Lung (tissue), 17 donors: ENCODE measurements at places on chromosomes 1 and 21. TPM values are rescaled to one million over a fixed set of nuclear protein-coding genes. Genes with fewer than 3 reads are reported as not detected.

The SELP gene
- total RNA-seq, result 11.2 TPM

The OXCT2 gene
- 0.95 TPM for total RNA-seq

The POU2F1 gene
- 34.4 TPM for total RNA-seq

The LCE3E gene
- not detected for total RNA-seq

The DRAXIN gene
- total RNA-seq, result 0.06 TPM

The LCE1B gene
- not detected for total RNA-seq

DNA sequence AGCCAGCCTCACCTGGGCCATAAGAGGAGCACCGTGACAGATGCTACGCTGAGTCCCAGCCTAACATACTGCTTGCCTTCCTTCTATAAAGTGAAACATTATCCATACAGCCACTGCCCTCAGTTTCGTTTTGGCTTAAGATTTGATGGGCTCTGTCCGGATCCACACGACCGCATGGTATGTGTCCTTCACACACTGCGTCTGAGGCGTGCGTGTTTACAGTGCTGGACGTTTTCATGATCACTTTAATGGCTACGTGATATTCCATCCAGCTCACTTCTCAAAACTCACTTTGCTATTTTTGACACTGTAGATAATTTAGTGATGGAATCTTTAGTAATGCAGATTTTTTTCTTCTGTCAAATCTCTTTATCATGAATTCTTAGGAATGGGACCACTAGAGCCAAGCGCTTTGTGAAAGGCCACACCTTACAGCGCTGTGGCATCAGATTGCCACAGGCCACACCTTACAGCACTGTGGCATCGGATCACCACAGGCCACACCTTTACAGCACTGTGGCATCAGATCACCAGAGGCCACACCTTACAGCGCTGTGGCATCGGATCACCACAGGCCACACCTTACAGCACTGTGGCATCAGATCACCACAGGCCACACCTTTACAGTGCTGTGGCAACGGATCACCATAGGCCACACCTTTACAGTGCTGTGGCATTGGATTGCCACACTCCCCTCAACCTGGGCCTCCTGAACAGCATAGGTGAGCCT is 47.1 kb downstream of the PRDM15 start:
- no peak overlapping the region for H3K4me3 ChIP-seq
- peak; percentile 66 for DNase-seq

GRCh38 chr21:26900980-26901379 is 55.8 kb upstream of the ADAMTS1 start:
- H3K27me3 ChIP-seq, result no peaks in the 10 kb centered on the region
- H3K27ac ChIP-seq, result no peak overlapping the region
- no peaks in the 10 kb centered on the region for H3K36me3 ChIP-seq
- H3K4me1 ChIP-seq, result no peaks in the 10 kb centered on the region

DNA sequence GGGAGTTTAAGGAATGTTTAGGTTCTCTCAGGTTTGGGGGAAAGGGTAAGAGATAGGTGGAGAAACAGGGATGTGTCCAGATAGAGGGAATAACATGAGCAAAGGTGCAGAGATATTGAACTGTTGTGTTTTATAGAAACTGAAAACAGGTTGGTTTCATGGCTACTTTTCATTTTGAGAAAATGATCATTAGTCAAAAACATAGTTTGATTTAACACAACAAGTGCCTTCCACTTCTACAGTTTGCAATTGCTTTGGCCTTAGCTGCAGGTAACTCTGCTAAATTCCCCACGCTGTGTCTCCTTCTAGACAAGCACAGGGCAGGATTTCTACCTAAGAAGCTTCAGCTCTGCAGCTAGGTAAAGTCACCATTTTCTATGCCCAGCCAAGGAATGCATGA is 124.9 kb downstream of the RGS2 start:
- H3K4me1 ChIP-seq, result no peaks in the 10 kb centered on the region
- no peak for DNase-seq
- no peaks in the 10 kb centered on the region for H3K36me3 ChIP-seq
- H3K4me3 ChIP-seq, result no peak overlapping the region
- no peaks in the 10 kb centered on the region for H3K27me3 ChIP-seq
- H3K27ac ChIP-seq, result no peak overlapping the region

- peaks cover 15% of the 10 kb centered on the region for H3K36me3 ChIP-seq
- H3K4me3 ChIP-seq, result no peak overlapping the region
- no peaks in the 10 kb centered on the region for H3K4me1 ChIP-seq
- no peaks in the 10 kb centered on the region for H3K27me3 ChIP-seq
- H3K27ac ChIP-seq, result no peak overlapping the region
Observed at GRCh38 chr1:20497506-20497905, 10.4 kb downstream of the MUL1 start.

DNA sequence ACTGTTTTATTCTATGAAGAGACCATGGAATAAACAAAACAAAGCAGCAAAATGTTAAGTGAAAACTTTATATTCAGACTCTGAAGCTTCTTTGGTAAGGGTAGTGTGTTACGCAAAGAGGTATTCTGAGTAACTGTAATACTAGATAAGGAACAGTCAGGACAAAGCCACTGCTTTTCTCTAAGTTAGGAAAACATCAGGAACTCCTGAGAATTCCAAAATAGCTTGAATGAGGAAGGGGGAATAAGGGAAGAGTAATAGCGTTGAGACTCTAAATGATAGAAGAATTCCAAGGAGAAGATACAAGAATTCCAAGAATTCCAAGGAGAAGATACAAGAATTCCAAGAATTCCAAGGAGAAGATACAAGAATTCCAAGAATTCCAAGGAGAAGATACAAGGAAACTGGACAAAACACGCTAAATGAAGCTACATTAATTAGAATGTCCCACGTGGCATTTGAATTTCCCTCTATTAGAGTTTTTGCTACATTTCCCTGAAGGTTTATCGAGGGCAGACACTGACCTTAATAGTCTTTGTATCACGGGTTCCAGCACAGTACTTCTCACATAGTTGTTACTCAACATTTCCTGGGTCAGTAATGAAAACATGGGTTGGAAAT is 71.5 kb downstream of the SMYD3 start:
- H3K36me3 ChIP-seq, result no peaks in the 10 kb centered on the region
- no peaks in the 10 kb centered on the region for H3K27me3 ChIP-seq
- peaks cover 14% of the 10 kb centered on the region for H3K4me1 ChIP-seq
- no peak for DNase-seq
- H3K4me3 ChIP-seq, result no peak overlapping the region
- H3K27ac ChIP-seq, result no peak overlapping the region

GRCh38 chr1:215597961-215598360 is 30.9 kb downstream of the KCTD3 start:
- peaks cover 5% of the 10 kb centered on the region for H3K36me3 ChIP-seq
- no peak overlapping the region for H3K27ac ChIP-seq
- H3K27me3 ChIP-seq, result no peaks in the 10 kb centered on the region
- H3K4me3 ChIP-seq, result no peak overlapping the region
- no peak for DNase-seq

DNA sequence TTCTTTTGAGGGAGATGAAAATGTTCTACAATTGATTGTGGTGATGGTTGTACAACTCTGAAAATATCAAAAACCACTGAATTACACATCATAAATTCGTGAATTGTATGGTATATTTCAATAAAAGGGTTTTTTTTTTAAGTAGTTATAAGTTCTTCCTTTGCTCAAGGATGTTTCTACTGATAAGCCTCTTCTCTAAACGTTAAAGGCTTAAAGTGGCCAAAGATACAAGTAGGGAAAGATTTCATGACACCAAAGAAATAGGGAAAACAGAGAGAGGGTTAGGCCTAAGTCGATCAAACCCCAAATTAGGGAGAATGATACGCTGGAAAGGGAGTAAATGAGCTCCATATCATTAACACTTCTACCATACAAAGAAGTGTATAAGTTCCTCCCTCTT is 4.1 kb downstream of the KDM5B start:
- H3K27me3 ChIP-seq, result no peaks in the 10 kb centered on the region
- no peak for DNase-seq
- H3K4me1 ChIP-seq, result peaks cover 30% of the 10 kb centered on the region
- no peaks in the 10 kb centered on the region for H3K36me3 ChIP-seq
- H3K4me3 ChIP-seq, result no peak overlapping the region
- no peak overlapping the region for H3K27ac ChIP-seq

GRCh38 chr1:99292886-99293285 is 28.6 kb downstream of the PLPPR4 start:
- DNase-seq, result no peak
- no peak overlapping the region for H3K27ac ChIP-seq
- peaks cover 10% of the 10 kb centered on the region for H3K36me3 ChIP-seq
- H3K27me3 ChIP-seq, result no peaks in the 10 kb centered on the region
- no peak overlapping the region for H3K4me3 ChIP-seq
- no peaks in the 10 kb centered on the region for H3K4me1 ChIP-seq

GRCh38 chr21:36171741-36172331 is 15.2 kb downstream of the DOP1B start:
- H3K36me3 ChIP-seq, result no peaks in the 10 kb centered on the region
- H3K4me1 ChIP-seq, result no peaks in the 10 kb centered on the region
- no peak for DNase-seq

- no peaks in the 10 kb centered on the region for H3K4me1 ChIP-seq
- no peak overlapping the region for H3K4me3 ChIP-seq
- H3K27ac ChIP-seq, result no peak overlapping the region
- H3K36me3 ChIP-seq, result no peaks in the 10 kb centered on the region
Observed at GRCh38 chr1:244246334-244246733, 195.3 kb downstream of the ZBTB18 start.

- no peaks in the 10 kb centered on the region for H3K36me3 ChIP-seq
- DNase-seq, result peak; percentile 56
- H3K4me1 ChIP-seq, result no peaks in the 10 kb centered on the region
- no peaks in the 10 kb centered on the region for H3K27me3 ChIP-seq
Observed at GRCh38 chr1:58773406-58773840, 10.4 kb downstream of the JUN start.

DNA sequence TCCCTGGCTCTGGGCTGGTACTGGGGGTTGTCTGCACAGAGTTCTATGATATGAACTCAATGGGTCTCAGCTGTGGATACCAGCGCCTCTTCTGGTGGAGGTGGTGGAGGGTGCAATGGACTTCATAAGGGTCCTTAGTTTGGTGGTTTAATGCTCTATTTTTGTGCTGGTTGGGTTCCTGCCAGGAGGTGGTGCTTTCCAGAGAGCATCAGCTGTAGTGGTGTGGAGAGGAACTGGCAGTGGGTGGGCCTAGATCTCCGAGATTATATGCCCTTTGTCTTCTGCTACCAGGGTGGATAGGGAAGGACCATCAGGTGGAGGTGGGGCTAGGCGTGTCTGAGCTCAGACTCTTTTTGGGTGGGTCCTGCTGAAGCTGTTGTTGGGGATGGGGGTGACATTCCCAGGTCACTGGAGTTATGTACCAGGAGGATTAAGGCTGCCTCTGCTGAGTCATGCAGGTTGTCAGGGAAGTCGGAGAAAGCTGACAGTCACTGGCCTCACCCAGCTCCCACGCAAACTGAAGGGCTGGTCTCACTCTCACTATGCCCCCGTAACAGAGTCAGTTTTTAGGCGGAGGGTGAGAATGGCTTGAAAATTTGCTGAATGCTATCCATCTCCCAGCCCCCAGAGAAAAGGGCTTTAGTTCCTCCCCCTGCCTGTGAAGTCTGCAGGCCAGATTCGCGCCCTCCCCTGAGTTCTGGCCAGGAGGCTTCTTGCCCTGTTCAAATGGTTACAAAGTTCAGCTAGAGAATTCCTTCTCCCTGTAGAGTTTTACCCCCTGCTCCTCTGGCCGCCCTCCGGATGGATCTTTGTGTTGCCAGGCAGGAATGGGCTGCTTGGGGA is 902.9 kb downstream of the LTN1 start:
- H3K27me3 ChIP-seq, result no peaks in the 10 kb centered on the region
- H3K4me3 ChIP-seq, result no peak overlapping the region

DNA sequence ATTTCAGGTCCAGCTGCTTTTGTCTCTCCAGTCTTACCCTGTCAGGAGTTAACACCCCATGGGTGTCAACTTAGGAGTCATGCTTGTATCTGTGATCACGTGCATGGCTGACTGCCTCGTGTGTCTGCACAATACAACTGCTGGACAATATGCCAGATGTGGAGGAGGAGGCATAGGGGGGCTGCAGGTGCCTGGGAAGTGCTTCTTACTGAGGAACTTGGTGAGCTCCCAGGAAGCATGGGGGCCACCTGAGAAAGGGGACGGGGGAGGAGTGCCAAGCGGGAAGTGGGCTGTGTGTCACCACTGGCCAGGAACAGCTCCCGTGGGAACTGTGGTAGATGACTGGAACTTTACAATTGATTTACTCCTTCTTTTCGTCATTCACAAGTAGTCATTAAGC is 9.5 kb downstream of the RHEX start:
- H3K27ac ChIP-seq, result no peak overlapping the region
- no peak overlapping the region for H3K4me3 ChIP-seq
- H3K36me3 ChIP-seq, result no peaks in the 10 kb centered on the region
- no peaks in the 10 kb centered on the region for H3K4me1 ChIP-seq

DNA sequence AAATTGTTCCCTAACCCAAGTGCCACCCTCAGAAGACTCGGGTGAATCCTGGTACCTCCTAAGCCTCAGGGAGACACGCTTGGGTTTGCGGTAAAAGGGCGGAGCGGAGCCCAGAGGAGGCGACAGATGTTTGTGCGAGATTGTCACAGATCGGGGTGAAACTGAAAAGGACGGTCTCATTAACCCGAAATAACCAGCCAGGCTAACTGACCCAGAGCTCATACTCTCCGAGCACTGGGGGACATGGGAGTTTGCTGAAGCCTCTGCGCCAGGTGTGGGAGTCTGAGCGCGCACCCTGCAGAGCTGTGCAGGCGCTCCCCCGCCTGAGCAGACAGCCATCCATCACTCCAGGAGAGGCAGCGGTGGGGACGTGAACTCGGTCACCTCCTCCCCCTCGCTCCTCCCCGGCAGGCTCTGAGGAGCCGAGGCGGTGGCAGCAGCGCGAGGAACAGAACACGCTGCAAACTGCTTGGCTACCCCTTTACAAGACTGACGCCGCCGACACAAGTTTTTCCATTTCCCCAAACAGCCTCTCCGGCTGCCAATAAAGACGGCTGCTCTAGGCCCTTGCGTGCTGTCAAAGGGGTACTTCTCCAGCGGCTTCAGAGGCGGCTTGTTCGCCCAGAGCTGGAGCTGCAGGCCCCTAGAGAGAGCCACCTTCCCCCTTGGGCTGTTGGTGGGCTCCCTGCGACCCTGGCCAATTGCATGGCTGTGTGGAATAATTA is 43.5 kb downstream of the RRAGC start:
- DNase-seq, result peak; percentile 68
- H3K27ac ChIP-seq, result no peak overlapping the region
- H3K27me3 ChIP-seq, result no peaks in the 10 kb centered on the region

- H3K36me3 ChIP-seq, result peaks cover 3% of the 10 kb centered on the region
Observed at GRCh38 chr1:91792489-91793071, 93.4 kb downstream of the TGFBR3 start.

DNA sequence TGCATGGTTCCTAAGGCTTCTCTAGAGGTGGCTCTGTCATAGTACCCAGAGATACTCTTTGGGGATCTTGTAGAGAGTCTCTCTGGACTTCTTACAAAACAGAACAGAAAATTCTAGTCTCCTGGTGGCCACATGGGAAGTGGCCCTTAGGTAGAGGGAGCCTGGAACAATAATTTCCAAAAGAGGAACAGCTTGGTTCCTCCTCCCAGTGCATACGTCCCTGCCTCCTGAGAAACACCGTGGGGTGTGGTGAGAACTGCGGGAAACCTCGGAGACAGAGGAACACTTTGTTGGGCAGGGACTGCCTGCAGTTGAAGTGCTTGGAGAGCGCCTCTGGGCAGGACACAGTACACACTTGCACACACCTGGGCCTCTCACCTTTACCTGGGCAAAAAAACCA is 38.8 kb upstream of the EPHA8 start:
- no peak for DNase-seq
- H3K36me3 ChIP-seq, result peaks cover 72% of the 10 kb centered on the region
- H3K27me3 ChIP-seq, result no peaks in the 10 kb centered on the region
- H3K4me3 ChIP-seq, result no peak overlapping the region
- no peak overlapping the region for H3K27ac ChIP-seq

- no peaks in the 10 kb centered on the region for H3K27me3 ChIP-seq
- H3K36me3 ChIP-seq, result no peaks in the 10 kb centered on the region
- H3K4me3 ChIP-seq, result no peak overlapping the region
Observed at GRCh38 chr1:178752891-178753290, 27.8 kb downstream of the RALGPS2 start.
